ENCODE measurements at places on chromosomes 2 and 18.

- DNase-seq: no peak
These were observed 1119.8 kb downstream of the TSN start for GRCh38 chr2:122875091-122875865.

- no peak for DNase-seq
These were observed 136.9 kb downstream of the GAREM1 start for GRCh38 chr18:32333781-32334180.

DNA sequence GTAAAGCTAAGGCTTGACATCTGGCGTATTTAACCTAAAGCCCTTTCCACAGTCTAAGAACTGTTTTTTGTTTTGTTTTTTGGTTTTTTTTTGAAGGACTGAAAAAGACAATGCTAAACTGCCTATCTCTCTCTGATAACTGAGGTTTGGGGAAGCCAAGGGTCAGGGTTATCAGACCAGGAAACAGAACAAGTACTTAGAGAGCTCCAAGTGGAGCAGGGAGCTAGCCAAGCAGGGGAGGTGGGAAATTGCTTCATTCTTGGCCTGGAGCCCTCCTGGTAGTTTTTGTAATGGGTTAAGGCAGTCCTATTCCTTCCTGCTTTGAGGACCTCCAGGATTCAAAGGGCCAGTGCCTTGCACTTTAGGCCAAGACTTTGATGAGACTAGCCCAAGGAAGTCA, 154.3 kb upstream of the LTBP1 start:
- DNase-seq: no peak

- no peak for DNase-seq
These were observed 18.1 kb upstream of the CREG2 start for GRCh38 chr2:101405351-101405899.

DNA sequence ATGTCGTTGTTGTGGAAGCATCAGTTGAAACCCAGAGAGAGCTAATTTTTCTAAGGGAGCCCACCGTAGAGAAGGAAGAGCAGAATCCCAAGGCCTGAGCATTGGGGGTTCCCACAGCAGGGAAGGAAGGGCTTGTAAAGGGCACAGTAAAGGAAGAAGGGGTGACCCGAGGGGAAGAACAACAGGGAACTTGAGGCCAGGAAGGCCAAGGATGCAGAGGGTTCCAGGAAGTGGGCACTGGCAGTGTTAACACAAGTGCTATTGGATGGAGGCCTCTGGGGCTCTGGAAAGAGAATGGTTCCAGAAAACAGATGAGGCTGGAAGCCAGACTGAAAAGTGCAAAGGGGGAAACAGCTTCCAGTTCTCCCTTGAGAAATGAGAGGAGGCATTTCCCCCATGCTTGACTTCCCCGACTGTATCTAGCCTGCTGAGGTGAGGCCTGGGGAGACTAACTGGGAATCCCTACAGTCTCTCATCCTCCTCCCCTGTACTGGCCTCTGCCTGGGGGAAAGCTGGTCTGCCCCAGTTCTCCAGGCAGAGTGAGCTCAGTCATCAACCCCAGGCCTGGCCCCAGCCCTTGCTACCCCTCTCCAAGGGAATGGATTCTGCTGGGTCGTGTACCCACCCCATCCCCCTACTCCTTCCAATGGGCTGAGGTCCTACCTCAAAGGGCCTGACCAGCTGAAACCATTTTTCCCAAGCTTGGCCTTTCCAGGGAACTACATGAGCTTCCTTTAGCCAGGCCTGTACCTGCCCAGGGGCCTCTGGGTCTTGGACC, 43.2 kb upstream of the MRPL33 start:
- DNase-seq: no peak

- no peak for DNase-seq
These were observed 393.1 kb upstream of the LYPD1 start for GRCh38 chr2:133062931-133063665.

- no peak for DNase-seq
These were observed 183.3 kb downstream of the TXNL1 start for GRCh38 chr18:56455141-56455540.

- peak; percentile 12 for DNase-seq
These were observed 35.8 kb upstream of the FIGN start for GRCh38 chr2:163771596-163771995.

DNA sequence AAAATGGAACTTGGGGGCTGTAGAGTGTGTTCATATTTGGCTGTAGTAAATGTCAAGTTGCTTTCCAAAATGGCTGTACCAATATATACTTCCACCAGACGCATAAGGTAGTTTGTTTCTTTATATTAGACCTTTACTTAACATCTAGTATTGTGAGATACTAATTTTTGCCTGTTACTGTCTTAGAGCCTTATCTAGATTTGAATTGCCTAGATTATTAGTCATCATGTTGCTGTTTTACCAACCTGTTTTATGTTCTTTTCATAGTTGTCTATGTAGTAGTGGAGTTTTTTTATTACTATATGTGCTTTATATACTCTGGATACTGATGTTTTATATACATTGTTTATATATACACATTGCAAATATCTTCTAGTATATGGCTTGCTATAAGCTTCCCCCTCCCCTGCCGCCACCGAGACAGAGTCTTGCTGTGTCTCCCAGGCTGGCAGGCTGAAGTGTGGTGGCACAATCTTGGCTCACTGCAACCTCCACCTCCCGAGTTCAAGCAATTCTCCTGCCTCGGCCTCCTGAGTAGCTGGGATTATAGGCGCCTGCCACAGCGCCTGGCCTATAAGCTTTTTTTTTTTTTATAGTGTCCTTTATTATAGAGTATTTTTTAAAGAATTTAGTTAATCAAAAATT, 18.9 kb downstream of the SLC39A10 start:
- DNase-seq: no peak

- peak; percentile 89 for DNase-seq
These were observed 289.7 kb downstream of the DYSF start for GRCh38 chr2:71742953-71743601.

- no peak for DNase-seq
These were observed 22.5 kb upstream of the ACYP2 start for GRCh38 chr2:54092940-54093339.

- no peak for DNase-seq
These were observed 182.1 kb upstream of the SOX11 start for GRCh38 chr2:5510082-5510481.

- DNase-seq: peak; percentile 8
These were observed 590 bp downstream of the IFIH1 start for GRCh38 chr2:162317861-162318327.

DNA sequence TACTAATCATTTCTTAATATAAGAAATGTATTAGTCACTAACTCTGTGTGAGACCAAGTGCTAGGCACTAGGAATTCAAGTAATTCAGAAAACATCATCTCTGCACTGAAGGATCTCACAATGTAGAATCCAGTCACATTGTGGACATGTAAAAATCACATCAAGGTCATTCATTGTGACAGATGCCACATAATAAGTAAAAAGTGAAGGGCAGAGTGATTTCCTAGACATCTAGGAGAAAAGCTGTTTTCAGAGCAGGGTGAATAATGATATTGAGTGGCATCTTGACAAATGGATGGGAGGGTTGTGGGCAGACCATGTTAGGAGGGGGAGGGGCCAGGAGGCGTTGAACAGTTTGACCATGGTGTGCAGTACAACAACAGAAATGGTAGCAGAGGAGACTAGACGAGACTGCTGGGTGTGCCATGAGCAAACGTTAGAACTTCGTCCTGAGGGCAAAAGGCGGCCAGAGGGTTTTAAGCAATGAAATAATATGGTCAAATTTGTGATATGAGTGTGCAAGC, 93.8 kb downstream of the DTNA start:
- DNase-seq: no peak

- DNase-seq: peak; percentile 39
These were observed 259.1 kb upstream of the RBMS1 start for GRCh38 chr2:160752475-160753330.

DNA sequence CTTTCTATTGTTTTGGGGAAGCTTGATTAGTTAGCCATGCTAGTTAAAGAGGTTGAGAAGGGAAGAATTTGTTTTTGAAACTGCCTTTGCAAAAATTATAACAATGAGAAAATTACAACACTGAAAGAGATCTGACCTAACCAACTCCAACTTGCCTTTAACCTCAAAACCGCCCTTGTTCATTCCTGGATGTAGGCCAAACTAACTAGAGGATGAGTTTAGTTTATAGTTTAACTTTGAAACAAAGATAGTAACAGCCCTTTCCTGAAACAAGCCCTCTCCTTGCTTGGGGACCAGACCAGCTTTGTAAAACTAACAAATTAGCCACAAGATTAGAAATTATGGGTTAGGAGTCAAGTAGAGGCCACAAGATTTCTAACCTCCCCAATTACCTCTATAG, 713.9 kb downstream of the CPS1 start:
- no peak for DNase-seq

DNA sequence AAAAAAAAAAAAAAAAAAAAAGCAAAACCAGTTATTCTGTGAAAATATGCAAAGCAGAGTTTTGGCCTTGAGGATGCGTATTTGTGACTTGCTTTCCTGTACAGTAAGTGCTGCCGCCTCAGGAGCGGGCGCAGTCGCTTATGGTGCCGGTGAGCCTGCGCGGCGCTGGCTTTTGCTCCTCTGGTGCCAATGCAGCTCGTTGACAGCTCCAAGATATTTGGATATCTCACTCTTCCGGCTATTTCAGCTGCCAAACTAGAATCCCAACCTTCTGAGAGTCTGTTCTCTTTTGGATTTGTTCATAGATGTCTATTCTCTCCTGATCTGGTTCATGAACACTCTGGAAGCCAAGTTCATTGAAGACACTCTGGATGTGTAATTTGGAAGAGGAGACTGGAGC, 184.1 kb downstream of the AGAP1 start:
- DNase-seq: no peak

DNA sequence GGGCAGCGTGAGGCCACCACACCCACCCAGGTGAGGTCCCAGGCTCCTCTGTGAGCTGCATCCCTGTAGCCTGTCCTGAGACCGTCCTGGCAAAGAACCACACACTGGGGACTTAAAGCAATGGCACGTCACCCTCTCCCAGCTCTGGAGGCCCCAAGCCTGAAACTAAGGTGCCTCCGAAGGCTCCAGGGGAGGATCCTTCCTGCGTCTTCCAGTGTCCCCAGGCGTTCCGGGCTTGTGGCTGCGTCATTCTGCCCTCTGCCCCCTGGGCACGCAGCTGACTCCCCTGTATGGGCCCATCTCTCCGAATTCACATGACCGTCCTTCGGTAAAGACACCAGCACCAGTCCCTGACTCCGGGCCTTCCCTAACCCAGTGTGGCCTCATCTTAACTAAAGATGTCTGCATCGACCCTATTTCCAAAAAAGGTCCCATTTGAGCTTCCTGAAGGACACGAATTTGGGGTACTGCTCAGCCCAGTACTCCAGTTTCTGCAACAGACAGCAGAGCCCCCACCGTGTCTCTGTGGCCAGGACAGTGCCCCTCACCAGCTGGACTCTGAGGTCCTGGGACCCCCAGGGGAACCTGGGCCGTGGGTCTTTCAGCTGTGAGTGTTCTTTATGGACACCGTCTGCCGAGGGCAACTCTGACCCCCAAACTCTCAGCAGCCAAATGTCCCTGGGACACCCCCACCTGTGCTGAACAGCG, 75.2 kb upstream of the CTDP1 start:
- no peak for DNase-seq

DNA sequence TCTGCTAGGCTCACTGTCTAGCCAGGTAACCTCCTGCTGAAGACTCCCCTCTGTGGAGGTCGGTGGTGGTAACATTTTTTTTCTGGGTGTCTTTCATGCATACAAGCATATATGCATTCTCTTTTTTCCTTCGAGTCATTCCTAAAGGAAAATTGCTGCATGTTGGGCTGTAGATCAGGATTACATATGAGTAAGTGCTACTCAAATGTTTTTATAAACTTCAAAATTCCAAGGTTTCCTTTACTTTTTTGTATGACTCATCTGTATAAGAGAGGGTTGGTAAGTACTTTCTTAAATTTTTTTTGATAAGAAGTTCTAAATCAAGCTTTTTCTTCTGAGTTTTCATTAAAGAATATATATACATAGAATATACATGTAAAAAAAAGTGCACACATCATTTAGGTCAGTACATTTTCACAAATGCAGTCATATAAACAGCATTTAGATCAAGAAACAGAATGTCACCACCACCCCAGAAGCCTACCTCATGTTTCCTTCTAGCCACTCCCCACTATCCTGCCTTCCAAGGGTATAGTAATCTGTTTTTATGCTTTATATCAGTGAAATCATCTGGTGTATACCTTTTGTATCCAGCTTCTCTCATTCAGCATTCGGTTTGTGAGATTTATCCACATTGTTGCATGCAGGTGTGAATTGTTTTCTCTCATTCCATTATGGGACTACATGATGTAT, 128.0 kb upstream of the MAP3K20 start:
- peak; percentile 7 for DNase-seq

- DNase-seq: no peak
These were observed 5.7 kb downstream of the EPB41L5 start for GRCh38 chr2:120018549-120018948.

- DNase-seq: no peak
These were observed 8.9 kb downstream of the ASIC4 start for GRCh38 chr2:219523031-219523671.

GRCh38 chr2:218853766-218854165, 5.8 kb upstream of the WNT6 start:
- peak; percentile 15 for DNase-seq

GRCh38 chr2:231360881-231361371, 34.6 kb upstream of the B3GNT7 start:
- no peak for DNase-seq

- DNase-seq: peak; percentile 54
These were observed 116.4 kb upstream of the NYAP2 start for GRCh38 chr2:225282858-225283710.

- DNase-seq: peak; percentile 17
These were observed 680 bp downstream of the DTNB start for GRCh38 chr2:25672494-25673299.

- DNase-seq: peak; percentile 12
These were observed 640 bp downstream of the SLC39A6 start for GRCh38 chr18:36128530-36128870.

- DNase-seq: no peak
These were observed 947.5 kb downstream of the CPS1 start for GRCh38 chr2:211503856-211504255.

DNA sequence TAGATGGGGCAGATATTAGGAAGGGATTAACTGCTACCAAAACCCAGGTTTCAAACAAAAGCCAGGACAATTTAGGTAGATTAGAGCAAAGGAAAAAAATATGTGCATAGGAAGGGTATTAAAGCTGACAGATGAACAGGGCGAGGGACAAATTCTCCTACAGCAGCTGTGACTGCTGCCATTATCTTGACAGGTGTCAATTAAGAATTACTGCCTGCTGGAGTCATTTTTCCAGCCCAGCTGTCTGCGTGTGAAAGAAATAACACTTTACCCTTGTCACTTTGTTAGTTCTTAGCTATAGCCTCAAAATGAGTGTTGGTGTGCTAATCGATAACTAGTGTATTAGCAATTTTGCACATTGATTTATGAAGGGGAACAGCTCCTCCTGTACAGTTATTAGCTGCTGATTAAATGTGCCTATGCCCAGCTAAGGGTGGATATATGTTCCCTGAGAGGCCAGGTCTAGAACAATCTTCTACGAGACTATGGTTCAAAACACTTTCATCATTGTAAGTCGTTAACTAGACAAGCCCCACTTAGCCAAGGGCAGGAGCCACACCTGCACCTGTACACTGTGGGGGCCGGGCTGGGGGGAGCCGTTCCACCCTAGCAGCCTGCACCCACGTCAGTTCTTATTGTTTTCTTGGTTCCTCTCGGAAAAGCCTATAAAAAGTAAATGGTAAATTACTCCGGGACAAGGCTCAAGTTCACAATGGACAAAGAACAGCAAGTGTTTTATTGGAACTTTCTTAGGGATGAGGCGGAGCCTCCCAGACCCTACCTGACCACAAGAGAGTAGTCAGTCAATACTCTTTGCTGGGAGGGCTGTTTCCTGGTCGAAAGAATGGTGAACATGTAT, 7.7 kb downstream of the TSHZ1 start:
- DNase-seq: no peak
